ENCODE measurements at places on chromosomes 1 and 21.

DNA sequence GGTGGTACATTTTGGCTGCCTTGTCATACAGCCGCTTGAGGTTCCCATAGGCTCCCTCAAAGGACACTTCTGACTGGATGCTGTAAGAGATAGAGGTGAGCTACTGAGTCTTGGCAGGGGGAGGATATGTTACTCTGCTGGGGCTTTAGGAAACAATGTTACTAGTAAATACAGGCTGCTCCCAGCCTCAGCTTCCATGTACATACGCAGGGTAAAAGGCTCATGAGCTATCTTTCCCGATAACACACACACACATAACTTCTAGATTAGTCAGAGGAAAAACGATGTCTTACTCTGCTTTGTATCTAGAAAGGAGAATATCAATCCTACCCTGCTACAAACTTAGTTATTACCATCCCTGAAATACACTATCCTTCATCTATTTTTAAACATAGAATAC is 14.3 kb downstream of the SMG5 start:
- DNase-seq, result no peak

DNA sequence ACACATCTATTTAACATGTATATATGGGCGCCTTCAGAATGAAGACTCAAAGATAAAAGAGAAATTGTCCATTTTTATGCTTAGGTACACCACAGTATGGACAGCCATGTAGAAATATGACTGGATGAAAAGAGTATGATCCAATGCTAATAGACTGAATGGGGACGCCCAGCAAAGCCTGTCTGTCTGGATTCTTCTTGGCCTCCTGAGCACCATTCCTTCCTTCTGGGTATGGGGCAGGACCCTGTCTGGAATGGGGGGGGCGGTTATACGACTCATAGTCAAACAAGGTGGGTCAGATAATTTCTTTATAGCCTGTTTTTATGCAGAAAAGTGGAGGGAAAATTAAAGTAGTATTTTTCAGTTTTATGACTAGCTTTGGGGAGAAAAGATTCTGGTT is 81.2 kb upstream of the ABCD3 start:
- DNase-seq, result no peak

DNA sequence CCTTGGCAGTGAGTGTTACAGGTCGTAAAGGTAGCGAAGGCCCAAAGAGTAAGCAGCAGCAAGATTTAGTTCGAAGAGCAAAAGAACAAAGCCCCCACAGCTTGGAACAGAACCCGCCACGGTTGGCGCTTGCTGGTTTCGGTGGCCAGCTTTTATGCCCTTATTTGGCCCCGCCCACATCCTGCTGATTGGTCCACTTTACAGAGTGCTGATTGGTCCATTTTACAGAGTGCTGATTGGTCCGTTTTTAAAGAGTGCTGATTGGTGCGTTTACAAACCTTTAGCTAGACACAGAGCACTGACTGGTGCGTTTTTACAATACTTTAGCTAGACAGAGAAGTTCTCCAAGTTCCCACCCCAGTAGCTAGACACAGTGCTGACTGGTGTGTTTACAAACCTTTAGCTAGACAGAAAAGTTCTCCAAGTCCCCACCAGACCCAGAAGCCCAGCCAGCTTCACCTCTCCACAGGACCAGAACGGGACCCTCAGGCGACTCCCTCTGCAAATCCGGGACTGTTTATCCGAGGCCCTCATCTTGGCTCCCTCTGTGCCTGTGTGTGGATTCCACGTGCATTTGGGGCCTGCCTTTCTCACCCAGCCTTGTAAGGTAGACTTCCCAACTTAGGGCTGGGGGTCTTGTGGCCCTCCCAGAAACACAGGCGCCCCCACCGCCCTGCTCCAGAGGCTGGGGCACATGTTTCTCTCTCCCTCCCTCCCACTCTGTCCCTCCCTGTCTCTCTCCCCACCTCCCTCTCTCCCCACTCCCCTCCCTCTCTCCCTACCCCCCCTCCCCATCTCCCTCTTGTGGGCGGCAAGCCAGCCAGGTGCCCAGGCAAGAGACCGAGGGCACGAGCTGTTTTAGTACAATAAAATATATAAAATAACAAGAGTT is 12.6 kb downstream of the FTCD start:
- no peak for DNase-seq

DNA sequence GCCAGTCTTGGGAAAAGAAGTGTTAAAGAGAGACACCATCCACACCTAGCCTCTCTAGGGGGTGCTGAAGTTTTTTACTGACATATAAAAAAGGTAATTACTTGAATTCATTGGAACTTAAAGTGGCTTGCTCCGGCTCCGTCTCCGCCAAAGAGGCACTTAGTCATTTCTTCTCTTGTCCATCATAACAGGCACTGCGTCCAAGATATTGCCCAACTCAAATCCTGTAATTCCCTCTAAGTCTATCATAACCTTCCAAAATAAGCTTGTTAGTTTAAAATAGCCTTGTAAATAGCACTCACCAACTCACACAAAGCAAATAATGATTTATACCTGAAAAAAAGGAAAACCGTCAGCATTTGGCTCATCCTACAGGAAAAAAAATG is 160.5 kb downstream of the ZBTB18 start:
- DNase-seq, result no peak

DNA sequence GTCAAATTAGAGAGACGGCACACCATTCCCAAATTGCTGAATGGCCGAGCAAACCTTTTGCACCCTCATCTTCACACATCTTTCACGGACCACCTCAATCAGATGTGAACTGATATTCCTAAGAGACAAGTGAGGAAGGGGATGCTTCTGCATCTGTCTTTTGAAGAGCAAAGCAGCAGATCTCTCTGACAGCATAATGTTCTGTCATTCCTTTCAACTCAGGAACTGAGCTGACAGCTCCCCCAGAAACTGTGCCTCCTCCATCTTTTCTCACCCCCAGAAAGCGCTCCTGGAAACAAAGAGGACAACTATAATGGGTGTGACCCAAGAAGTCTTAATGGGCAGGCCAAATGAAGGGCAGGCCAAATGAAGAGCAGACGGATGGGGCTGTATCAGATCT is 256.4 kb downstream of the C1orf94 start:
- DNase-seq, result no peak

DNA sequence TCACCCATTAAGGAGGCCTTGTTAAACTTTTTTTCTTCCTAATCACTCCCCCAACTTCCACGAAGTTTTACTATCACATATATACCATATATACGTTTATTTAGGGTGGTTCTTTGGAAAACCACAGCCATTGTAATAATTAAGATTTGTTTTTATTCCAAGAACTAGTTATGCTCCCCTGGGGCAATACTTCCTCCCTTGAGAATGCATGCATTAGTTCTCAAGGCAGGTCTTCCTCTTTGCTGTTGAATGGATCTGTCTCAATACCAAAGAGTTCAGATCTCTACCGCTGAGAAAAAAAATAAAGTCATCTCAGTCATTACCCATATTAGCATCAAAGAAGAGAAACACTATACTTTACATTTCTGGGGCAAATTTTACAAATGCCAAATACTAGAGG is 567.7 kb upstream of the RGS18 start:
- no peak for DNase-seq

DNA sequence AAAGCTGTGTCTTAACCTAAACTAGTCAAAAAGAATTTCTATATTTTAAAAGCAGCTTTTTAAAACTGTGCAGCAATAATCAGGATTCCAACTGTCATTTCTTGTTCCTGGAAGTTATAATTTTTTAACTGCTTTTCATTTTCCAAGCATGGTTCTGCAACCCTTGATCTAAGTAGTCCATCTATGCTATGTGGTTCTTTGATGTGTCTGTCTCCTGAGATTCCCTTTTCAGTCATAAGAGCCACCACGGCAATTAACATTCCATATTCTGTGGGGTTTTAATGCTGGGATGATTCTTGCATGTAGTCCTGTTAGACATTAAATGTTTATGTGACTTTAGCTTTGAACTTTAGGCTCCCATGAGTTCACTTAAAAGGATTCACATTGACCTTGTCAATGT is 220.4 kb downstream of the TPR start:
- DNase-seq, result no peak

DNA sequence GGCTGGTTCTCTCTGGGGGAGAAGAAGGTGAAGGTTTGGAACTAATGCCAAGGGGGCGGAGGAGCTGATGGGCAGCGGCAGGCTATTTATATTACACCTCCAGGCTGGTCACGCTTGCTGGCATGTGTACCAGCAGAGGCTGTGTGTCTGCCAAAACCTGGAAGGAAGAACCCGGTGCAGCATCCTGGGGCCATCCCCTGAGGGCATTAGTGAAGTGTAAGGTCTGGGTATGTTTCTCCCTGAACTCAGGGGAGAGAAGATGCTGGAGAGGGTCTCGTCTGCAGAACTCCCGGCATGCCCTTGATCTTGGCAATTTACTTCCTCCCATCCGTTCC is 5.3 kb downstream of the DISP3 start:
- no peak for DNase-seq

- no peak for DNase-seq
Measured at GRCh38 chr1:119987112-119987511, 82.3 kb downstream of the NOTCH2 start.

- DNase-seq, result peak; percentile 3
Measured at GRCh38 chr1:162357681-162358266, 18.9 kb downstream of the SPATA46 start.

Data from NCI-H774 (cell line).